SHP77 (cell line): ENCODE measurements at places on chromosomes 16 and 17.

DNA sequence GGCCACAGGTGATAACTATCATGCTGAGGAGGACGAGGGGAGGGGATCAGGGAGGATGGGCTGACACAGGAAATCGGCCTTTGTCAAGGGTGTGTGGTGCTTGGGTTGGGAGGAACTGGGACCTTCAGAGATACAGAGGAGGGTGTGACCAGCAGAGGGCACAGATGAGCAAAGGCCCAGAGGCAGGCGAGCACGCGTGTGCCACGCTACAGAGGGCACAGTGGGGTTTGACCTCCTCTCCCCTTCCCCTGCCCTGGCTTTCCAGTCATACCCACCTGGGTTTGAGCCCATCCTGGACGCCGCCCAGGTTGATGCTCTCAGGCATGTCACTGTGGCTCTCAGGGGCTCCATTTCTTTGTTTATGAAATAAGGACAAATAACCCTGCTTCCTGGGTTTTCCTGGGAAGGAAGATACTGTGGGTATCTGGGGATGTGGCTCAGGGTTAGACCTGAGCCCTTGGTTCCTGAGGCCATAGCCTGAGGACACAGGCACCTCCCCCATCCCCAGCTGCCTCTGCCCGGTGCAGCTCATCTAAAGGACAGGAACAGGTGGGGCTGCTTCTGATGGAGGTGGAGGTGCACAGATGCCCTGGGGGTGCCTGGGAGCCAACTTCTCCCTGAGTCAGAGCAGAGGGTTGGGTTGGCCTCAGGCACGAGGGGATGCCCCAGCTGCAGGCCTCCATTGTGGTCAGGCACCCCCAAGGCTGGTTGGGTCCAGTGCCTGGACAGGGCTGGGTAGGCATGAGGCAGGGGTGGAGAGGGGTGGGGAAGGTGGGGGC, 51.8 kb downstream of the BEAN1 start:
- DNase-seq, result peak; percentile 67

DNA sequence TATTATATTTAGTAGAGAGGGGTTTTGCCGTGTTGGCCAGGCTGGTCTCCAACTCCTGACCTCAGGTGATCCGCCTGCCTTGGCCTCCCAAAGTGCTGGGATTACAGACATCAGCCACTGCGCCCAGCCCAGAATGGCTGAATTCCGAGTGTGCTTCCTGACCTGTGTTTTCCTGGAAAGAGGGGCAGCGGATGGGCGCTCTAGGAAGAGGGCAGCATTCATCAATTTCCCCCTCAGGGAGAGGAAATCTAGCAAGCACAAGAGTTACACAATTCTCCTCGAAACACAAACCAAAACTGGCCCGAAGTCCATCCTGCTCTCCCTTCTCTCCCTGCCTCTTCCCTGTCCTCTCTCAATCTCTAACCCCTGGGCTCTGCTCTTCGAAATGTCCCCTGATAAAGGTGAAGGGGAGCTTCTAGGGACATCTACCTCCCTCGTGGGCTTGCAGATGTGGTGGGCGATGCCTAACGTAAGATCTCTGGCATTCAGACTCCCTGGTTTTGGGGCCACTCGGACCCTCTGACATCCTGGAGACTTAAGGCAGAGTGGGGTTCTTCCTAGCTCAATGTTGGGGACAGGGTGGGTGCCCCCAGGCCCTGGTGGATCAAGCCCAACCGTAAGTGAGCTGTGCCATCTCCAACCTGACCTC, 1.0 kb downstream of the IL27 start:
- DNase-seq, result no peak

- DNase-seq, result no peak
Observed at GRCh38 chr16:20866145-20866772, 33.9 kb downstream of the DCUN1D3 start.

DNA sequence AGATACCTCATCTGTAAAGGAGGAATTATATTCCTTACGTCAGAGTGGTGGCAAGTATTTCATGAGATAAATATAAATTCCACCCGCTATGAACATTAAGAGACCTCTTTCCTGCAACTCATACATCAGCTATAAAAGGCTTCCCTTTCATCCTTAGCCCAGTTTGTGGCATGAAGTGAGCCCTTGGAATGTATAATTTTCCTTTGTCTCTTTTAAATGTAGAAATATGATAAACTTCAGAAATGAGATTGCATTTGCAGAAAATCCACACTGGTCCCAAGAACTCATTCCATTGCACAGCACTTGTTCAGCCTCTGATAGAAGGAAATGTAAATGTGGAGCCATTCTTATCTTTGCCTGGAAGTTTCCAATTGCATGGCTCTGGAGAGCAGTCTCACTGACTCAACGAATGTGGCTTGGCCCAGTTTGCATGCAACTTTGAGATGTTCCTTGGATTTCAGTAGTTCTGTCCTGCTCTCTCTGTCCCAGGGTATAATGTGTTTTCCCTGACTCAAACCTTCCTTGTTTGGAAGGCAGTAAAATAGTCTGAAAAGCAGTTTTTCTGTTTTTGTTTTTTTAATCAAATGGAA, 746.4 kb downstream of the CDH11 start:
- DNase-seq, result no peak

GRCh38 chr16:10388988-10389387, 3.1 kb downstream of the ATF7IP2 start:
- DNase-seq, result no peak

- DNase-seq, result no peak
Observed at GRCh38 chr17:83012200-83012785, 67.1 kb upstream of the METRNL start.

GRCh38 chr16:57611181-57611580, 17.2 kb upstream of the ADGRG1 start:
- DNase-seq, result no peak

- DNase-seq, result peak; percentile 25
Observed at GRCh38 chr17:42118545-42118944, 2.6 kb downstream of the KAT2A start.

DNA sequence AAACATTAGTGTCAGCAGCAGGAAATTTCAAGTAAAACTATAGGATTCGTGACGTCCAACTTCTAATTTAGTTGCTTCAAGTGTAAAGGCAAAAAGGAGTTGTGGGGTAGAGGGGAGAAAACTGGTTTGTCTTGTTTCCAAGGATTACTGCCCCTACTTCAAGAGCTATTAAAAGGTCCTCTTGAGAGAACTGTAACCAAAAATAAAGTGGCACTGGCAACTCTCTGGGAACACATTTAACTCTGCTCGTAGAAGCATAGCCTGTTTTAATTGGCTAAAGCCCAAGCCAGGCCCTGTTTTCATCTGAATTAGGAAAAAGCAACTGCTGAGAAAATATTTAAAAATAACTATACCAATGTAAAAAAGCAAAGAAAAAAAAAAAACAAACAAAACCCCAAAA, 51.8 kb upstream of the AKAP1 start:
- DNase-seq, result no peak

DNA sequence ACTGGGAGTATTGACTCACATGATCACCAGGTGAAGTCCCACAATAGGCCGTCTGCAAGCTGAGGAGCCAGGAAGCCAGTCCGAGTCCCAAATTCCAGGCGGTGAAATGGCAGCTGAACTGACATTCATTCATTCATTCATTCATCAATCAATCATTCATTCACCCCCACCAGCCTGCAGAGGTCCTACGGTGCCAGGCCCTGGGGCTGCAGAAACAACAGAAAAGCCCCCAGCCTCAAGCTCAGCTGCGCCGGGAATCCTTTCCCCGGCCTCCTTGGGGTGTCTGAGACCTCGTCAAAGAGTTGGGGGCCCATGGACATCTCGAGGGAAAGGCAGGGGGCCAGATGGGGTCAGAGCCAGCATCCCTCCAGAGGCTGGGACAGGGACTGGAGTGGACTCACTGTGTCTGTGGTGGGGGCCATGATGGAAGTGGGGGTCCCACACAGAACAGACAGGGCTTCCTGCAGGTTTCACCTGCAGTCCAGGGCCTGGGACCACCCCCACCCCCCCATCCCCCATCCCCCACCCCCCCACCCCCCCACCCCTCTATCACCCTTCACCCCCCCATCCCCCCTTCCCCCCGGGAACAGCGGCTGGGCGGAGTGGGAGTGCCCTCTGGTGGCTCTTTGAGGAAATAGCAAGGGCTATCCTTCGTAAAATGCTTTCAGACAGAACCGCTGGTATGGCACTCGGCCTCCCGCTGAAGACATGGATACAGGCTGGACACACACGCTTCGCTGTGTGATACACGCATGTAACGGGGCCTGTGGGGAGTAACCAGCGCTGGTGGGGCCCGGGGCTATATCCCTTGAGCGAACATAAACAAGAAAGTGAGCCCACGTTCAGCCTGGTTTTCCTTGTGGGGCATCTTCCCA, 8.5 kb upstream of the ZC3H18 start:
- DNase-seq, result peak; percentile 72

DNA sequence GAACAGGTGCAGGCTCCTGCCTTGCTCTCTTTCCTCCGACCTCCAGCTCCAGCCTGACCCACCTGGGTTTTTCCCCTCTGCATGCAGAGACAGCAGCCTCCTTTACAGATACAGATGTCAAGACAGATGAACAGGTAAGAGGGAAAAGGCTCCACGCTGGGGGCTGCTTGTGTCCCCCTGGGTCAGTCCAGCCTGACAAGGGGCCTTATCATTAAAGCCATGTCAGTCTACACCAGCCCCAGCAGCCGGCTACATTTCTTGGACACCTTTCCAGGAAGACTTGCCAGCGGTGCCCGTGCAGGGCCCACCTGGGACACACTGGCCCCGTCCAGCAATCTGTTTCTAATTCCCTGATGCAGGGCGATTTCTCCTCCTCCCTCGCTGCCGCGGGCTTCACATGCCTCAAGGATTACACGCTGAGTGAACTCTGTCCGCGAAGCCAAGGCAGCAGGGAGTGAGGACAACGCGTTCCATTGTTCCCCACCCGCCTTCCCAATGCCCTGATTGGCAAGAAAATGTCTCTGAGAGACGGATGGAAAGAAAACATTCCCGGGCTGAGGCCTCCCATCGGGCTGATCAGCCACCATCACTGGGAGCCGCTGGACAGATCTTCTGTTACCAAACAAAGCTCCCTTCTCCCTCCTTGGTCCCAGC, 184.7 kb downstream of the C16orf95 start:
- DNase-seq, result peak; percentile 6

DNA sequence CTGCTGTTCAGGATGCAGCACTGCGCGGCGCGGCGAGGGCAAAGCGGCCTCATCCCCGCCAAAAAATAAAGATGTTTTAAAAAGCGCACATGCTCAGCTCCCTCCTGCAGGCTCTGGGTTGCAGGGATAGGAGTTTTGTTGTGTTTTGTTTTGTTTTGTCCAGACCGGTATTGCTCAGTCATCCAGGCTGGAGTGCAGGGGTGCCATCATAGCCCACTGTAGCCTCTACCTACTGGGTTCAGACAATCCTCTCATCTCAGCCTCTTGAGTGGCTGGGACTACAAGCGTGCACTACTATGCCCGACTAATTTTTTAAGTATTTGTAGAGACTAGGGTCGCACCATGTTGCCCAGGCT, 636 bp downstream of the WWOX start:
- no peak for DNase-seq

- peak; percentile 41 for DNase-seq
Observed at GRCh38 chr16:68064791-68065365, 20.3 kb upstream of the NFATC3 start.

DNA sequence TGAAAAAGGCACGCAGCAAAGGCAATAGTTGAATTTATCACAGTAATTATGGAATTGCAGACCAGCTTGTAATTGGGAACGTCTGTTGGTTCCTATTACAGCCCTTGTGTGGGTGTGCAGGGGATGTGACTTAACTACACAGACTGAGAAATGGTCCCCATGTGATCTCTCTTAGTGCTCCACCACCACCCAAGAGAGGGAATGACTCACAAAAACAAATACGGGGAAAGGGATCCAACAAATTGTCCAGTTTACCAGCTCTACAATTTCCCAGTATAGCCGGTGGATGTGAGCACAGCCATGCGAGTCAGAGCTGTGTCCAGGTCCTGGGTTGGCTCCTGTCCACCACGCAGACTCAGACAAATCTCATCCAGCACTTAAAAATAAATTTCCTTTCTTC, 337.9 kb downstream of the GRIN2A start:
- DNase-seq, result no peak

DNA sequence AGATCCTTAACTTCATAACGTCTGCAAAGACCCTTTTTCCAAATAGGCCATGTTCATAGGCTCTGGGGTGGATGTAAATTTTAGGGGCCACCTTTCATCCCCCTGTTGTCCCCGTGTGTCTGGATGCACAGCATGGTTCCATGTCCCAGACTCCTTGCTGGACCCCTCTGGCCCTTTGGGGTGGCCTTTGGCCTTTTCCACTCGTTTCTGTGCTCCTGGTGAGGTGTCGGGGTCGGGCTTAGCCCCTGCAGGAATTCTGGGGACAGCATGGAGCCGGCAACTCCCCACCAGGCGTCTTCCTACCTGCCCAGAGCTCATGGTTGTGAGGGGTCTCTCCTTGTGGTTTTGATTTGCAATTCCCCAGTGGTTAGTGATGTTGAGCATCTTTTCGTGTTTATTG, 183.5 kb downstream of the SEC14L1 start:
- no peak for DNase-seq

DNA sequence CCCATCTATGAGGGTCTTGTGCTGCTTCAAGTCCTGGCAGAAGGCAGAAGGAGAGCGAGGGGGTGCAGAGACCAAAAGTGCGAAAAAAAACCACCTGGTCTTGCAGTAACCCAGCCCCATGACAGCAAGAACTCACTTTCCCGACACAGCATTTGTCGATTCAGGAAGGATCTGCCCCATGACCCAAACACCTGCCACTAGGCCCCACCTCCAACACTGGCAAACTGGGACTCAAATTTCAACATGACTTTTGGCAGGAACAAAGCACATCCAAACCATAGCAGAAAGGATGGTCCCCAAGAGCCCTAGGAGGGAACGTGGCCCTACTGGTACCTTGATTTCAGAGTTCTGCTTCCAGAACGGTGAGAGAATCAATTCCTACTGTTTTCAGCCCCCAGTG, 34.7 kb upstream of the KLHDC4 start:
- DNase-seq, result no peak

DNA sequence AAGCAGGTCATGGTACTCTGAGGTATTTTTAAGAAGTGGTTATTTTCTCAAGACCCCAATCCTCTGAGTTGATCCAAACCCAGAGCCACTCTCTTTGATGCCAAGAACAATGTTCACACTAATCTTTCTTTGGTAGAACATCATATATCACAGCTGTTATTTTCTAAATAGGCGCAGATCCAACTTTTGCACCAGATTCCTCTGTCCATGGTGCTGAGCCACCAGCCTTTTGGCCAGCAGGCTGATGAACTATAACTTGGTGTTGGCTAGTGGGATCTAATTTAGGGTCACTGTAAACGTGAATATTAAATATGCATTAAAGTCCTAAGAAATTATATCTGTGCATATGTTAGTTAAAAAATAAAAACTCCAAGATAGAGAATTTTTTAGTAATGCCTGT, 7.0 kb upstream of the ZKSCAN2 start:
- no peak for DNase-seq

DNA sequence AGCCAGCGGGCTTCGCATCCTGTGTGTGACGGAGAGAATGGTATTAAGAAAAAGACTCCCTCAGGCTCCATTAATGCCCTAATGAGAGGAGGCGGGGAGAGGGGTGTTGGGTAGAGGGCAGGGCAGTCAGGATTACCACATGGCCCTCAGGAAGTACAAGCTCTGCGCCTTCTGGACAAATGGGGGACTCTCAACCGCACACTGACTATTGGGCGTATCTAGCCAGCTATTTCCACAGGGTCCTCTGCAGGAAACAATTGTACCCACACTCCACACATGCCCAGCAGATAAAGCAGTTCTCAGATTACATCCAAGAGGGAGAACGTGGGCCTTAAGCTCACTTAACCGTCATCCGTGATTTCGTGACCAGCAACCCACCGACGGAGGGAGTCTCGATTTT, 14.7 kb downstream of the NXN start:
- no peak for DNase-seq
